ENCODE measurements at places on chromosomes 11 and 22. TPM values are rescaled to one million over a fixed set of nuclear protein-coding genes. Genes with fewer than 3 reads are reported as not detected.

Gene MISFA
- polyA plus RNA-seq: 15.4 TPM

Gene SCGB1C1
- polyA plus RNA-seq: 1.3 TPM

Gene SLC16A8
- 3.0 TPM for polyA plus RNA-seq

Gene APOL3
- polyA plus RNA-seq: 13.1 TPM

Gene SLCO2B1
- polyA plus RNA-seq: 9.6 TPM
